Osteocyte (in vitro differentiated cells): ENCODE measurements at places on chromosomes 2 and 18. TPM values are rescaled to one million over a fixed set of nuclear protein-coding genes. Genes with fewer than 3 reads are reported as not detected.

CCDC74B gene
- total RNA-seq = 1.7 and 2.2 TPM in 2 replicates

GPR55 gene
- not detected in 2 replicates for total RNA-seq

NCKAP5 gene
- total RNA-seq = 0.46 and 0.50 TPM in 2 replicates

EVX2 gene
- total RNA-seq = not detected in 2 replicates

LHCGR gene
- not detected in 2 replicates for total RNA-seq

DNA sequence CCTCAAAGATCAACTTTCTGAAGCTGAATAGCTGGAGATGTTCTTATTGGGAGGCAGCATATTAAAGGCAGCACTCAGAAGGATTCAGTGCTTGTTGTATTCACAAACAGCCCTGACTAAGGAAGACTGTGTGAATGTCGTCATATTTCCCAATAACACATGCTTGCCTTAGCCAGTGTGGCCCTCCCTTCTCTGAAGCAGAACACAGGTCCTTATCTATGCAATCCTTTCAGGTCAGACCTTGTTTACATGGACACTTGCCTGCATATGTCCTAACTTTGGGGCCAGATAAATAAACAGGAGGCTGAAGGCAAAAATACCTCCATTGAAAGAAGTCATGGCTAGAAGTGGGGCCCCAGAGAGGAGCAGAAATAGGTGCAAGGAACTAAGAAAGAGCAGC, 97.2 kb downstream of the SLC4A3 start:
- DNase-seq = no peak
- H3K4me3 ChIP-seq = no peak overlapping the region
- H3K27me3 ChIP-seq = no peaks in the 10 kb centered on the region
- H3K27ac ChIP-seq = no peak overlapping the region
- no peaks in the 10 kb centered on the region for H3K36me3 ChIP-seq
- no peaks in the 10 kb centered on the region for H3K4me1 ChIP-seq

GRCh38 chr2:130263606-130264005, 65.4 kb upstream of the TUBA3E start:
- no peak for DNase-seq
- no peak overlapping the region for H3K4me3 ChIP-seq
- H3K36me3 ChIP-seq = no peaks in the 10 kb centered on the region
- H3K27me3 ChIP-seq = peaks cover 14% of the 10 kb centered on the region

- no peaks in the 10 kb centered on the region for H3K36me3 ChIP-seq
- H3K4me3 ChIP-seq = no peak overlapping the region
- H3K4me1 ChIP-seq = no peaks in the 10 kb centered on the region
These were observed 162.8 kb downstream of the GCA start for GRCh38 chr2:162506706-162507105.

GRCh38 chr2:54624591-54625071, 98.8 kb upstream of the EML6 start:
- H3K27ac ChIP-seq = peak overlapping the region; percentile 2
- no peak overlapping the region for H3K4me3 ChIP-seq
- H3K36me3 ChIP-seq = peaks cover 72% of the 10 kb centered on the region
- H3K4me1 ChIP-seq = peaks cover 6% of the 10 kb centered on the region
- no peaks in the 10 kb centered on the region for H3K27me3 ChIP-seq
- DNase-seq = no peak

DNA sequence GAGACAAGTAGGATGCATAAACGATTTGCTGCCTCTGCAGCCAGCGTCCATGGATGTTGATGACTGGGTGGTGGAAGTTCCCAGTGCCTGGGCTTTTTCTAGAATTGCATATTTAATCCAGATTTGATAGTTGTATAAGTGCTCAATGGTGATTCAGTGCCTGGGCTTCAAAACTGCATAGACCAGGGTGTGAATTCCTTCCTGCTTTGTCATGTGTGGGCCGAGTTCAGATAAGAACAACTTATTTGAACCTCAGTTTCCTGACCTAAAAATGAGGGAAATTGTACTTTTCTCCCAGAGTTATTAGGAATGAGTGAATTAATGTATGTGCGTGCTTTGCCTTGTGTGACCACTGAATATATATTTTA, 154.6 kb downstream of the WDSUB1 start:
- DNase-seq = no peak
- H3K4me3 ChIP-seq = no peak overlapping the region
- peak overlapping the region; percentile 74 for H3K27ac ChIP-seq
- H3K4me1 ChIP-seq = peaks cover 69% of the 10 kb centered on the region
- H3K36me3 ChIP-seq = no peaks in the 10 kb centered on the region

- H3K27me3 ChIP-seq = no peaks in the 10 kb centered on the region
- no peaks in the 10 kb centered on the region for H3K36me3 ChIP-seq
- DNase-seq = no peak
- H3K4me1 ChIP-seq = no peaks in the 10 kb centered on the region
- H3K4me3 ChIP-seq = no peak overlapping the region
- no peak overlapping the region for H3K27ac ChIP-seq
These were observed 121.2 kb upstream of the CXCR4 start for GRCh38 chr2:136239079-136239685.

DNA sequence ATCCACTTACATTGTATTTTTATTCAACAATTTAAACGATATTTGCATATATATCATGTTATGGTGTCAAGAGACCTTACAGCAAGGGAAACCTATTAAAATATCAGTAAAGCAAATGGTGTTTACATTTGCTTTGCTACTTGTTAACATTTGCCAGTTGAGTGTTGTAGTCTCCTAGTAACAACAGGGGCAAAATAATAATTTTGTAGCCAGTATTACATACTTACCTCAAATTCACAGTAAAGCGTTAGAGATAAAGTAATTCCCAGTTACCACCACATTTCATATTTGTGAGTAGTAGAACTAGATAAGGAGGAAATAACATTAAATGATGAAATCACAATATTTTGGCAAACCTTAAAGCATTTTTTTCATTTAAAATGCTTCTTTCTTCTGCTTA, 71.3 kb downstream of the FASTKD2 start:
- no peaks in the 10 kb centered on the region for H3K4me1 ChIP-seq
- H3K27ac ChIP-seq = no peak overlapping the region
- DNase-seq = no peak
- no peaks in the 10 kb centered on the region for H3K36me3 ChIP-seq

DNA sequence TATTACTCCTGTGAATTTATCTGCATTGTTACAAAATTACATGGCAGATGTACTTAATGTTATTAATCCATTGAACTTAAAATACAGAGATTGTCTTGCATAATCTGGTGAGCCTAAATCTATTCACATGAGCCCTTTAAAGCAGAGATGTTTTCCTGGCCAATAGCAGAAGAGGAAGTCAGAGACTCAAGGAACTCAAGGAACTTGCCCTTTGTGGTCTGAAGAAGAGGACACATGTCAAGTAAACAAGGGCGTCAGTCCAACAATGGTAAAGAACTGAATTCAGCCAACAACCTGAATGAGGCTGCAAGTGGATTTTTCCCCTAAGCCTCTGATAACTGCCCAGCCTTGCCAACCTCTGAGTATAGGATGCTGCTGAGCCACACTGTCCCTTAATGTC, 356.3 kb upstream of the PKDCC start:
- no peak overlapping the region for H3K27ac ChIP-seq
- H3K27me3 ChIP-seq = peaks cover 19% of the 10 kb centered on the region
- no peak overlapping the region for H3K4me3 ChIP-seq
- DNase-seq = no peak
- H3K36me3 ChIP-seq = no peaks in the 10 kb centered on the region

DNA sequence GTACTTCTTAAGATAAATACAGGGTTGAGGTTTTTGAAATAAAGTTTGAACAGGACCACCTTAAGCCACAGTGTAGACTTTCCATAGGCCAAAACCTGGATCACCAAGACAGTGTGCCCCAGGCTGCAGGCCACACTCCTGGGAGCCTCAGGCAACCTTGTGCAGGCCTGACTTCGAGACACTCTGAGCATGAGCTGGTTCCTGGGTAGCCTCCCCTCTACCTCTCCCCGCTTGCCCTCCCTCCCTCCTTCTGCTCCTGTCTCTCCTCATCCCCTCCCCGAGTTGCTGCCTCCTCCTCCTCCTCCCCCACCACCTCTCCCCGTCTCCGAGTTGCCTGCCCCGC, 10.6 kb upstream of the PROC start:
- peaks cover 79% of the 10 kb centered on the region for H3K4me1 ChIP-seq
- no peaks in the 10 kb centered on the region for H3K36me3 ChIP-seq
- no peak for DNase-seq
- peak overlapping the region; percentile 75 for H3K27ac ChIP-seq

- peaks cover 15% of the 10 kb centered on the region for H3K4me1 ChIP-seq
- no peak overlapping the region for H3K4me3 ChIP-seq
- no peaks in the 10 kb centered on the region for H3K27me3 ChIP-seq
- no peaks in the 10 kb centered on the region for H3K36me3 ChIP-seq
- H3K27ac ChIP-seq = peak overlapping the region; percentile 55
These were observed 7.8 kb upstream of the GIGYF2 start for GRCh38 chr2:232689152-232689910.

DNA sequence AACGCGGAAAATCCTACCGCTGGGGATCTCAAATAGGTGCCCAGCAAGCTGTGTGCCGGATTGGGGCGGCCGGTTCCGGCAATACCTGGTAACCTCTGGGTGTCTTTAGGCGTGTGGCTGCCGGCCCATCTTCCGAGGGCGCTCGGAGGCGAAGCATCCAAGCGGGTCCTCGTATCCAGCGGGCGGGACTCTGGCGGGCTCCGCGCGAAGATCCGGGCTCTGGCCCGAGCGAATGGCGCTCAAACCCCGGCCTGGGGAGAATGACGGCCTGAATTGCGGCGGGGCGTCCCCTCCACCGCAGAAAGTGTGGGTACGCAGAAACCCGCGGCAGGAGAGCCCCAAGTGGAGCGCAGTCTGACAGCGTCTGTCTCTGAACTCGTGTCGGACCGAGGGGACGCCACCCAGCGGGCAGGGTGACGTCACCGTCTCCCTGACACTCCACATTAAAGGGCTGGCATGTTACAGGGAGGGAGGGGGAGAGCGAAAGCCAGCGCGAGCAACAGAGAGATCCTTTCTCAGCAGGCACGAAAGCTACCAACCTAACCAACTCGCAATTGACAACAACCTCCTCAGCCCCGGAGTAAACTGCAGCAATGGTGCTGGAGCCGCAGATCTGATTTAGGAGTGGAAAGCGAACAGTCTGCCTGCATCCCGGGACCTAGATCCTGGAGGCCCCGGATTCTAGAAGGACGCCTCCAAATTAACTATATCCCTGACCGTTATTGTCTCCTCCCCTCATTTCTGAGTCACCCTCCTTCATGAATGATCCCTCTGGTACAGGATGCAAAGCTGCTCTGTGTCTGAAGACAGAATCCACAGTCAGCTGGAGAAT, at the start of gene SKOR2:
Gene SKOR2, minus strand, starts transcription at position 372 of the 832 bp plus-strand sequence. CDS start 2,477 bp downstream, outside the sequence.
- H3K4me3 ChIP-seq = no peak within 1 kb of the TSS
- H3K27me3 ChIP-seq = peaks cover 67% of the 10 kb centered on the region
- DNase-seq = no peak

DNA sequence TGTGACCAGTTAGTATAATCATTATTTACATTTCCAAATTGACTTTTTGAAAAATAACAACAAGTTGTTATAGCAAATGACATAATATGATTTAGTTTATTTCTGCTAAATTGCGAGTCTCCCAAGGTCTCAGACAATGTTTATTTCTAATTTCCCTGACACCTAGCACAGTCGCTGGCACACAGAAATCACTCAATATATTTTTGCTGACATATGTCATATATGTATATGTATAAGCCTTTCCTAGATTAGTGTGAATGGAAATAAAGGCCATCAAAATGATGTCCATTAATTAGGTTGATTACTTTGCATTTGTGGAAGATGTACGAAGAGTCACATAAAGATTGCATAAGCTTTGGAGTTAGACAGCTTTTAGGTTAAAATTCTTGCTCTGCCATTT, 136.7 kb upstream of the CDH2 start:
- no peak for DNase-seq
- no peak overlapping the region for H3K27ac ChIP-seq
- peaks cover 5% of the 10 kb centered on the region for H3K27me3 ChIP-seq
- H3K4me3 ChIP-seq = no peak overlapping the region
- H3K36me3 ChIP-seq = no peaks in the 10 kb centered on the region

- DNase-seq = no peak
- peaks cover 3% of the 10 kb centered on the region for H3K36me3 ChIP-seq
- H3K27me3 ChIP-seq = no peaks in the 10 kb centered on the region
- H3K4me3 ChIP-seq = no peak overlapping the region
- H3K27ac ChIP-seq = no peak overlapping the region
These were observed 18.5 kb downstream of the DSG2 start for GRCh38 chr18:31516437-31516836.
